Chondrocyte (in vitro differentiated cells): ENCODE measurements at places on chromosomes 11 and 22.

DNA sequence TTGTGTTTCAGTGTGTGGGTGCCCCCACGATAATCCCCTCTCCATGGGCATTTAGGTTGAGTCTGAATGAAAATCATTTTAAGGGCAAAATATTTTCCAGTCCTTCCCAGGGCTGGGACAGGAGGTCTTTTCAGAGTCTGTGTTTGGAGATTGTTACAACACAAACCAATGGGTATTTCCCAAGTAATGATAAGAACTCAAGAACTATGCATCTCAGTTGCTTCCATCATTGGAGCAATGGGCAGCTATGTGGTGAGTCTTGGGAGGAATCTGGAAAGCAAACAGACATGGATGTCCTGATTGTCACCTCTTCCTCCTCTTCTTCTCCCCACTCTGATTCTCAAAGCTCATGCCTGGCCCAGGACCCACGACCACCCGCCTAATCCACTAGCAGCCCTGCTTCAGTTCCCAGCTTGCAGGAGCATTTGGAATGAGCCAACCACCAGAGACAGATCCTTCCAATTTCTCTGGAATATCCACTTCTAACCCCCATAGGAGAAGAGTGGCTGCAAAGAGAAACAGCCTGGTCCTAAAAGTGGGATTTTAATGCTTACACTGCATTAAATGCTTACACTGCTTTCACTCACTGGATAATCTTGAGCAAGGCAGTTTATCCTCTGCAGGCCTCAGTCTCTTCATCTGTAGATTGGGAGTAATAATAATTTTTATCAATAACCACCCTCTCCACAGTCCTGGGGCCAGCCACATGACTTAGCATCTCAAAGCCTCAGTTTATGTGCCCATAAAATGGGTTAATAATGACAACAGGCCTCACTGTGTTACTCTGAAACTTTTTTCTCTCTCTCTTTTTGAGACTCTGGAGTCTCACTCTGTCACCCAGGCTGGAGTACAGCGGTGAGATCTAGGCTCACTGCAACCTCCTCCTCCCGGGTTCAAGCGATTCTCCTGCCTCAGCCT, 404.3 kb downstream of the MN1 start:
- no peak overlapping the region for H3K27ac ChIP-seq
- H3K4me1 ChIP-seq = peaks cover 17% of the 10 kb centered on the region
- no peaks in the 10 kb centered on the region for H3K27me3 ChIP-seq
- no peak for DNase-seq
- H3K36me3 ChIP-seq = no peaks in the 10 kb centered on the region
- H3K4me3 ChIP-seq = no peak overlapping the region

GRCh38 chr11:75269367-75269660, 28.7 kb downstream of the TPBGL start:
- DNase-seq = peak; percentile 27
- H3K4me3 ChIP-seq = no peak overlapping the region
- H3K27me3 ChIP-seq = no peaks in the 10 kb centered on the region
- H3K27ac ChIP-seq = no peak overlapping the region

- H3K4me1 ChIP-seq = no peaks in the 10 kb centered on the region
- no peak overlapping the region for H3K27ac ChIP-seq
Measured at GRCh38 chr22:43880541-43880991, 11.2 kb downstream of the PNPLA5 start.

GRCh38 chr22:49959782-49960158, 802 bp upstream of the PIM3 start:
- H3K36me3 ChIP-seq = peaks cover 1% of the 10 kb centered on the region
- no peaks in the 10 kb centered on the region for H3K27me3 ChIP-seq

GRCh38 chr11:126440276-126440675, 84.8 kb downstream of the ST3GAL4 start:
- H3K27ac ChIP-seq = no peak overlapping the region
- no peak overlapping the region for H3K4me3 ChIP-seq
- no peaks in the 10 kb centered on the region for H3K27me3 ChIP-seq
- H3K36me3 ChIP-seq = no peaks in the 10 kb centered on the region

DNA sequence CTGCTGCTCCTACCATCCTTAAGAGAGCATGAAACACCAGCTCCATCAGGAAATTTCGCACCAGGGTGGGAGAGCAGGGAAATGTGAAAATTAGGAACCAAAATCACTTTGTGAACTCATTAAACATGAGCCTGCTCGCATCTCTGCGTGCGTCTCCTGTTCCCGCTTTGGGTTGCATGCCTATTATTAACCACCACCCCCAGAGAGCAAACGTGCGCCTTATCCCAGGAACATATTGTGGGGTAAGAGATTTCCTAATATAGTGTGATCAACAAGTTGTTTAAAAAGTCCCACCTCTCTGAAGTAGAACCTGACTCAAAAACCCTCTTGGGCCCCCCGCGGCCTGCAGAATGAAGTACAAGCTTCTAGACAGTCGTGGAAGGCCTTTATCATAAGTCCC, 115.0 kb downstream of the TENM4 start:
- no peak overlapping the region for H3K4me3 ChIP-seq
- no peak for DNase-seq
- H3K27me3 ChIP-seq = peaks cover 3% of the 10 kb centered on the region
- H3K36me3 ChIP-seq = no peaks in the 10 kb centered on the region
- H3K27ac ChIP-seq = no peak overlapping the region

GRCh38 chr11:79309407-79309806, 131.4 kb downstream of the TENM4 start:
- H3K4me3 ChIP-seq = no peak overlapping the region
- no peaks in the 10 kb centered on the region for H3K36me3 ChIP-seq
- H3K27ac ChIP-seq = no peak overlapping the region

GRCh38 chr11:45104006-45104789, 42.2 kb upstream of the PRDM11 start:
- no peaks in the 10 kb centered on the region for H3K36me3 ChIP-seq
- peaks cover 36% of the 10 kb centered on the region for H3K4me1 ChIP-seq
- peaks cover 11% of the 10 kb centered on the region for H3K27me3 ChIP-seq
- H3K4me3 ChIP-seq = no peak overlapping the region
- H3K27ac ChIP-seq = no peak overlapping the region
- no peak for DNase-seq

DNA sequence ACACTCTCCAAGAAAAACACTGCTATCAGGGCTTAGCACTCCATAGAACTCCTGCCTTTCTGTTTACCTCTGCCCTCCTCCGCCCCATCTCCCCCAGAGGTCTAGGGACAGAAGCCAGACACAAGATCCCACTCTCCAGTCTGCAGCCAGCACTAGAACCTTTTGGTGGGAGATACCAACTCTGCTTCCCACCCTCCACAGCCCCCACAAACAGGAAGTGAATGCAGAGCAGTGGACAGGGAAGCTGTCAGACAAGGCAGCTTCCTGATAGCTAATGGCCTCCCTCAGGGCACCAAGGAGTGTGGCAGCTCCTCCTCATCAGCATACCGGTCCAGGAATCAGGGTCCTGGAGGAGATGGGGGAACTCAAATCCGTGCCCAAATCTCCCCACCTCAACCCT, 5.1 kb downstream of the SCN4B start:
- H3K27ac ChIP-seq = no peak overlapping the region
- peaks cover 40% of the 10 kb centered on the region for H3K27me3 ChIP-seq
- H3K4me1 ChIP-seq = peaks cover 4% of the 10 kb centered on the region

GRCh38 chr11:110162216-110162615, 69.0 kb downstream of the ZC3H12C start:
- no peaks in the 10 kb centered on the region for H3K4me1 ChIP-seq
- H3K27ac ChIP-seq = no peak overlapping the region
- H3K27me3 ChIP-seq = no peaks in the 10 kb centered on the region
- peaks cover 28% of the 10 kb centered on the region for H3K36me3 ChIP-seq

DNA sequence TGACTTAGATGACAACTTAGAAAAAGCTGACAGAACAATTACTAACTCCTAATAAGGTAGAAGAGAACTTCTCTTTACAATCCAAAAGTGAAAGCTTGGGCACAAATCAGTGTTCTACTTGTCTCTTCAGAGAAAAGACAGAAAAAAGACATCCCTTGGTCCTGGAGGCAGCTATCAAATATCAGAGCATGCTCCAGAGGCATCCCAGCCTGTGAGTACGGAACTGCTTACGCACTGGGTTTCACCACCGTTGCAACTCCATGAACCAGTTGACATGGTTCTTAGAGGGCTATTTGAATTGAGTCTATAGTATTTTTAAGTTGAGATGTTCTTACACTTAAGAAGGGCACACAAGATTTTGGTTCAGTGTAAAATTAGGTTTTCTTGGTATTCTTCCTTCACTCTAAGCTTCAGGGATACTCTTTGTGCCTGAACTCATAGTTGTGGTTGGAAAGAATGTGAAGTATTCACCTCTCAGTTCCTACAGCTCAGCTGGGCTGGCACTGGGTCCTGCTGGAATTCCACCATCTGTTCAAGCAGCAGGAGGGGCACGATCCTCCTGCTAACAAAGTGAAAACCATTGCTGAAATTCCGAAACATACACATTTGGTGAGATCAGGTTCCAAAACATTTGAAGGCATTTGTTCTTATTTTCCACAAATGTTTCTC, 6.3 kb downstream of the AKIP1 start:
- peaks cover 7% of the 10 kb centered on the region for H3K36me3 ChIP-seq
- H3K4me1 ChIP-seq = peaks cover 59% of the 10 kb centered on the region
- DNase-seq = no peak
- peak overlapping the region; percentile 95 for H3K27ac ChIP-seq

DNA sequence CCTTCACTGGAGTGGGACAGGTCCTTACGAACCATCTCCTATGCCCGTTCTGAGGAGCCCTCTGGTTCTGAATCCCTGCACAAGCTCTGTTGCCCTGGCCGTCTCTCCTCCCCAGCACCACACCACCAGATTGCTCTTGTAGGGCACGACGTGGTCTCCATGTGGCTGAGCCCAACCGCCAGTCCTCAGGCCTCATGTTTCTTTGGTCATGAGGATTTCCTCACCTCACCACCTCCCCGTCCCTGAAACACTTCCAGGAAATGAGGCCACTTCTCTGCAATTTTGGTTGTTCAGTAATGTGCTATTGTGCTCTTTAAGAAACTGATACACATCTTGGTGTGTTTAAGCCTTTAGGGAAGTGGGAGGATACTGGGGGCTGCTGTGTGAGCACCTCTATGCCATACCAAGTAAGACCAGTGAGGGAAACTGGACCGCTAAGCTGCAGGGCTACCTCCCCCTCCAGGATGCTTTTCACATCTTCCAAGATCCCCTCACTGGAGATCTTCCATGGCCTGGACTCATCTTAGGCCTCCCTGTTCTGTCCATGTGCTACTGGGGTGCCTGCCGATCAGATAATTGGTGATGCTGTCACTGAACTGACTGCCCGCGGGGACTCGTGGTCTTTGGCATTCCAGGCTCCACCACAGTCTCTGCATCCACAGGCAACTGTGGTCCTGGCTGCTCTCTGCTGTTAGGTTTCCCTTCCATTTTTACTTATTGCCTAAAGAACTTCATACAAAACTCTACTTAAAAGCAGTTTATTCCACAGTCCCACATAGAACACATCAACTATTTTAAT, 21.9 kb downstream of the DRICH1 start:
- no peaks in the 10 kb centered on the region for H3K4me1 ChIP-seq
- H3K27ac ChIP-seq = no peak overlapping the region
- H3K4me3 ChIP-seq = no peak overlapping the region

- no peak overlapping the region for H3K4me3 ChIP-seq
- DNase-seq = no peak
- no peaks in the 10 kb centered on the region for H3K36me3 ChIP-seq
- peaks cover 22% of the 10 kb centered on the region for H3K27me3 ChIP-seq
- no peak overlapping the region for H3K27ac ChIP-seq
- H3K4me1 ChIP-seq = no peaks in the 10 kb centered on the region
Measured at GRCh38 chr11:13885083-13885482, 77.4 kb upstream of the SPON1 start.

DNA sequence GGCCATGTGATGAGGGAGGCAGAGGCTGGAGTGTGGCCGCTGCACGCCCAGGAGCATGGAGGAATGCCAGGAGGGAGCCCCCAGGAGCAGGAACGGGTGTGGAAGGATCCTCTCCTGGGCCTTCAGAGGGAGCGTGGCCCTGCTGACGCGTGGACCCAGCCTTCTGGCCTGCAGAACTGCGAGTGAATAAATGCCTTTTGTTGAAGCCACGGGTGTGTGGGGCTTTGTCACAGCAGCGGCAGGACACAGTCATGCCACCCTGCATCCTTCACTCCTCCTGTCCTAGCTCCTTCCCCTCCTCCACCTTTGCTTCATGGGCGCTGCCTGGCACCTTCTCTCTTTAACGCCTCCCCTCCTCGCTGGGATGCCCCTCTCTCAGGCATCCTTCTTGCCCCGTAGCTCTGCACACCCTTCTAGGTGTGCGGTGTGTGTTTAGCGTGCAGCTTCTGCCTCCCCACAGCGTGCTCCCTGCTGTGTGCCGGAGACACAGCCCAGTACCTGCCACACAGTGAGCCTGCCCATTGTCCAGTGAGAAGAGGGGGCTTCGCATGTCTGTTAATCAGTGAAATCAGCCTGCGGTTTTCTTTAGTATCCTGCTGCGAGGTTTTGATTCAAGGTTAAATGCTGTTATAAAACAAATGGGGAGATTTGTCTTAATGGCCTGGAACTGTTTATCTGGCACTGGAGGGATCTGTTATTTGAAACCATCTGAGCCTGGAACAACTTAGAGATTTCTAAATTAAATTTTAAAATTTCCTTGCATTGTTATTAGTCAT, 459.6 kb downstream of the TBC1D22A start:
- H3K4me1 ChIP-seq = no peaks in the 10 kb centered on the region
- no peaks in the 10 kb centered on the region for H3K36me3 ChIP-seq
- peaks cover 19% of the 10 kb centered on the region for H3K27me3 ChIP-seq
- H3K4me3 ChIP-seq = no peak overlapping the region
- H3K27ac ChIP-seq = no peak overlapping the region
- DNase-seq = no peak

- no peaks in the 10 kb centered on the region for H3K4me1 ChIP-seq
- H3K27me3 ChIP-seq = peaks cover 5% of the 10 kb centered on the region
- no peak overlapping the region for H3K27ac ChIP-seq
- DNase-seq = no peak
Measured at GRCh38 chr22:44783581-44783980, 31.2 kb downstream of the ARHGAP8 start.

DNA sequence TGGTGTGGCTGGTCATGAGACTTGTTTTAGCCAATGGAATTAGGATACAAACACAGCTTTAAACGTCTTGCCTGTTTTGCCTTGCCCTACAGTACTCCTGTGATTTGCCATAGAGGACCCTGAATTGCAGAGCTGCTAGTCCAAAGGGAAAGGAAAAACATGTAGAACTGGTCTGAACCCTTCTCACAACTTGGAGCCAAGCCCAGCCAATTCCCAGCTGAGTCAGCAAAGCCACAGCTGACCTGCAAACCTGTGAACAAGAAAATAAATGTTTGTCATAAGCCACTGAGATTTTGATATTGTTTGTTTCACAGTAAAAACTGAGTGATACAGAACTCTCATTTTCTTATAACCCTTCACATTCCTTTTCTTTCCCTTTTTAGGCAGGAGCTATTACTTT, 360.5 kb upstream of the API5 start:
- H3K4me1 ChIP-seq = no peaks in the 10 kb centered on the region
- no peak for DNase-seq
- no peak overlapping the region for H3K27ac ChIP-seq

- H3K27ac ChIP-seq = peak within 1 kb of the TSS; percentile 96
- no peaks in the 10 kb centered on the region for H3K27me3 ChIP-seq
- peaks cover 8% of the 10 kb centered on the region for H3K36me3 ChIP-seq
Measured at GRCh38 chr22:28741785-28742561, at the start of the genes CHEK2 and HSCB. TSS of gene CHEK2 (minus strand) at chr22:28741820. CDS start at chr22:28734721, 7,099 bp downstream. TSS of gene HSCB (plus strand) at chr22:28742039. CDS start at chr22:28742096, 57 bp downstream.

DNA sequence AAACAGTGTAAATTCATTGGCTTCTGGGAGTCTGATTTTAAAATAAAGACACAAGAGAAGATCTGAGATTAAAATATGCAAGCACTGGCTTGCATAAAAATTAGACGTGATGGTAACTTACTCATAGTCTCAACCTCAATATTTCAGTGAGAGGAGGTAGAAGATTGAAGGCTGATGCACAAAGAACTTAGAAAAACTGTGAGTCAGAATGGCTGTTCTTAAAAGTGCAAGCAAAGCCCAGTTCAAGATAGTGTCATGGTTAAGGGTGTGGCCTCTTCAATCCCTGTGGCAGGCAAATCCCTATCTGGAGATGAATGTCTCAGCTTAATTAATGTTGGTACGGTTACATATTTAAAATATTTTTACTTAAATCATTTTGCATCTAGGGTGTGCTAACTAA, 33.6 kb upstream of the FIBIN start:
- no peaks in the 10 kb centered on the region for H3K27me3 ChIP-seq
- DNase-seq = no peak
- no peaks in the 10 kb centered on the region for H3K36me3 ChIP-seq
